ENCODE measurements at places on chromosomes 12 and 14.

DNA sequence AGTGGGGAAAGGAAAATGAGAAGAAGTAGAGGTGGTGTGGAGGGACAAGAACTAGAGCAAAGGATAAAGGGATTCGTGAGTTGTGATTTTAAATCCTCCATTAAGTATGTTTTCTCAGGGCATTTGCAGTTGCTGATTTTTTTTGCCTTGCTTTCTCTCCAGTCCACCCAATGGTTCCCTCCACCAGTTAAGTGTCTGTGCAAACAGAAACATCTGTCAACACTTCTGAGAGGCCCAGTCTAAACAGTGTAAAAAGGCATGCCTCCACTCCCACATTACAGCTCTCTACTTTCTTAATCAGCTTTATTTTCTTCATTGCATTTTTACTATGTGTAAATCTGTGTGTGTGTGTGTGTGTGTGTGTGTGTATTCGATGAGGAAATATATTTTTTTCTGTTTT is 141.2 kb downstream of the PPFIA2 start:
- DNase-seq = no peak

- no peak for DNase-seq
These were observed 96.0 kb downstream of the CNTN1 start for GRCh38 chr12:40788276-40788675.

DNA sequence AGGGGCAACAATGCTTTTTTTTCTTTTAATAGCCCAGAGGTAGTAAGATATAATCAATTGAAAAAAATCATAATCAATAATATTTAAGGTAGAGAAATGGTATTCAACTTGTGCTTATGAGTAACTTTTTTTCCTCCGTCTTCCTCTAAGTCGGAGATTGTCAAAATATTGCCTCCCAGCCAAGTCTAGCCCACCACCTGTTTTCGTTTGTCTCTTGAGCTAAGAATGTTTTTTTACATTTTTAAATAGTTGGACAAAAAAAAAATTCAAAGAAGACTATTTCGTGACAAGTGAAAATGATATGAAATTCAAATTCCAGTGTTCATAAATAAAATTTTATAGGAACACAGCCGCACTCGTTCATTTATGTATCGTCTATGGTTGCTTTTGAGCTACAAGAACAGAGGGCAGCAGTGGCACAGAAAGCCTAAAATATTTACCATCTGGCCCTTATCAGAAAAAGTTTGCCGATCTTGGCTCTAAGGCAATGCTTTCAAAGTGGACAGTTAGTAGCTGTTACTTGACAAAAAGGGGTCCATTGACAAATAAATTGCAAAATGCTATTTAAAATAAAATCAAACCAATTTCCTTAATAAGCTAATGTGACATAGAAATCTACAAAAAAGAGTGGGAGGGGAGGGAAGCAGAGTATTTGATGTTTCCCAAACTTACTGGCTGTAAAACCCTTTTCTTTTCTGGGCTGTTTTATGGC is 40.8 kb upstream of the MAX start:
- no peak for DNase-seq

DNA sequence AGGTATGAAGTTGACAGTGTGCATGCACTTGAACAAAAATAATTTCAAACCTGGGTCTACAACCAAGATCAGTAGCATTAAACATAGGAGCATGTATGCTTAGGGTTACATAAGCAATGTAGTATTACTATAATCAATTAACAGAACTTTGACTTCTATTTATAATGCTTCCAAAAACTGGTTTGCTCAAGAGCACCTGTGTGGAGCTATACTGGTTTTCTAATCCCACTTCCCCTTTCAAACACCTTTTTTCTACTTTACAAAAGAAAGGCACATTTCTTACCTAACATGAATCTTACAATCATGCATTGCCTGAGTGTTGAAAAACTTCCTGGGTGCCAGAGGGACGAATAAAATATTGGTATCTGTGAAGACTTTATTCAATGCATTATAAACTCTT is 72.7 kb downstream of the EFCAB11 start:
- no peak for DNase-seq

GRCh38 chr12:47190271-47190750 is 110.6 kb upstream of the AMIGO2 start:
- no peak for DNase-seq

- DNase-seq = no peak
These were observed 4.8 kb downstream of the ARHGAP9 start for GRCh38 chr12:57474862-57475261.

- DNase-seq = no peak
These were observed 12.8 kb downstream of the MEG3 start for GRCh38 chr14:100838493-100839314.

- peak; percentile 60 for DNase-seq
These were observed 3.2 kb upstream of the GSC start for GRCh38 chr14:94773061-94773648.

DNA sequence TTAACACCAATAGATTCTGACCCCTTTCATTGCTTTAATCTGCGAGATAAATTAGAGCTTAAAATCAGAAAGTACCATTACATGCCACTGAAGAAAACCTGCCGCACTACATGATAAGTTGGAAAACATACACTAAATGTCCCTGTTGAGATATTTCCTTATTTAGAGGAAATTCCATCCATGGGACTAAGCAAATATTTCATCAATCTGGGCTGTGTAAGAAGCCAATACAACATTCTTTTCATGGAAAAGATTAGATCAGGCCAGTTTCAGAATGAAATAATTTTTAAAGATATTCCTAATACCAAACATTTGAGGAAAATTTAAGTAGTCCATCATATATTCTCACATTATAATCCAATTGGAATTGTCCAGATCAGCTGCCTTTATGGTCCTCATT is 112.8 kb downstream of the LLPH start:
- DNase-seq = no peak

DNA sequence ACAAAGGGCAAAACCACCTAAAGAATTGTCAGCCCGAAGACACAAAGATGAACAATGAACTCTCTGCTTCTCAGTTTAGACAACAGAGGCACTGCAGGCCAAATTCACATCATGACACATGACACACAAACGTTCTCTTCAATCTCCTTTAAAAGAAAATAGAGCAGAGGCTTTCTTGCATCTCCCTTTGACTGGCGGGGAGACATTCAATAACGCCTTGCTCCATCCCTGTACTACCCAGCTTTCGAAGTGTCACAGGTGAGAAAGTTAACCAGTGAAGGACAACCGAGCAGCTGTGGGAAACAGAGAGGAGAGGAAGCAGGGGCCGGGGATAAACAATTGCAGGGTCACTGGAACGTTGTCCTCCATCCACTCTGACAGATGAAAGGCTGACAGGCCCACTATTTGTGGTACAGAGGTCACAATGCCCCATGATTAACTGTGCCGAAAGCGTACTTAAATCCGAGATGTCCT is 130.8 kb downstream of the PHLDA1 start:
- no peak for DNase-seq

- DNase-seq = no peak
These were observed 52.0 kb downstream of the PAPLN start for GRCh38 chr14:73289308-73289707.

- no peak for DNase-seq
These were observed 444.4 kb upstream of the ATP2B1 start for GRCh38 chr12:90152897-90153624.

GRCh38 chr14:52900731-52901130 is 50.1 kb downstream of the FERMT2 start:
- DNase-seq = no peak

GRCh38 chr14:70655110-70655826 is 13.6 kb downstream of the TTC9 start:
- DNase-seq = no peak

DNA sequence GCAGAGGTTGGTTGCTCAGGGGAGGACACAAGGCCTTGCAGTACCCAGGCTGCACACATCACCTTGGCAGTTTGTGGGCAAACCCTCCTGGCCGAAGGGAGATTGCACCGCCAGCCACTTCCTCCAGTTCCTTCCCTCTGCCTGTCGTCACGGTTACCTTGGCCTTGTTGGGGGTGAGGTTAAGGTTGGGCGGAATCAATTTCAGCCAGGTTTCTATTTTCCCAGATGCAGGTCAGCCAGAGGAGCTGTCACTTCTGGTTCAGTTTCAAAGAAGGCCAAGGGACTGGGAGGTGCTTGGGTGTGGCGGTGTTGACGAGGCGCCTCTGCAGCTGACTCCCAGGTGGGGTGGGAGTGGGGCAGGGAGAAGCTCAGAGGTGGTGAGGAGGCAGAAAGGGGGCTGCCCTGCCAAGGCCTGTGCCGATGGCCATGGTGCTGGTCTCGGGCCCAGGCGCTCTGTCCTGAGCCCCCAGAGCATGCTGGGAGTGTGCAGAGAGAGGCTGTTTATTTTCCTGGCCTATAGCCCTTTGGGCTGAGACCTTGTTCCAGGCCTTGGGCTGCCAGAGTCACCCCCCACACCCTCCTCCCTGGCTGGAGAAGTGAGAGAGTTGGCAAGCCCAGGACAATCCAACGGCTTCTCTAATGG is 31.4 kb downstream of the JDP2 start:
- peak; percentile 65 for DNase-seq

GRCh38 chr12:9227950-9228349 is 19.8 kb upstream of the PZP start:
- DNase-seq = no peak

- no peak for DNase-seq
These were observed 161.3 kb upstream of the CAND1 start for GRCh38 chr12:67107751-67108269.

DNA sequence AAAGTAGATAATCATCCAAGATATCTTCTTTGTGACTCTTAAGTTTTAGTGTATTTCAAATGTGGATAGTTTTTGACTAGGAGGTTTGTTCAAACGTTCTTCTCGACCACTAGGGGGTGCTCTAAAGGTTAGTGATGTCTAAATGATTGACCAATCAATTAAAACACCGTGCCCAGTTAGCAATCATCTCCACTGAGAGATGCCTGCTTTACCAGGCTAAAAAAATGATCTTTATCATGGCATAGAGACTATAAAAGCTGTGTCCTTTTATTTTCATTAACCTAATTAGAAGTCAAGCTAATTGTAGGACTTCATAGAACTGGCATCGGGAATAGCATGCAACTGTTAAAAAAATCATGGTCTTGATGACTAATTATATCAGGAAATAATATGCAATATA is 153.9 kb downstream of the PRKCH start:
- no peak for DNase-seq

DNA sequence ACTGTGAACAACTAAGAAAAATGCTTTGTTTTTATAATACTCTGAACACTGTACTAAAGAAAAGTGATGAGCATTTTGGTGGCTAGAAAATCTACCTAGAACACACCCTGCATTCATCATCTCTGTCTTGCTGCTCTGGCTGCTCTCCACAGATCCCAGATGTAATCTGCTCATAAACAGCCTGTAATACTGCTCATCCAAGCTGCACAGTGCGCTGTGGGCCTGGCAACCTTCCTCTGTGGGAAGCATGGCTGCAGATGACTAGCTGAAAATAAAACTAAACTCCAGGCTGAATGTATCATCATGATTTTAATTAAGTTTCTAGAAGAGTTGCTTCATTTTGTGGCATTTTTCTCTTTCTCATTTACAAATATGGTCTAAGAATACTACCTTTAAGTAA is 200.7 kb downstream of the SLC2A13 start:
- DNase-seq = peak; percentile 56

DNA sequence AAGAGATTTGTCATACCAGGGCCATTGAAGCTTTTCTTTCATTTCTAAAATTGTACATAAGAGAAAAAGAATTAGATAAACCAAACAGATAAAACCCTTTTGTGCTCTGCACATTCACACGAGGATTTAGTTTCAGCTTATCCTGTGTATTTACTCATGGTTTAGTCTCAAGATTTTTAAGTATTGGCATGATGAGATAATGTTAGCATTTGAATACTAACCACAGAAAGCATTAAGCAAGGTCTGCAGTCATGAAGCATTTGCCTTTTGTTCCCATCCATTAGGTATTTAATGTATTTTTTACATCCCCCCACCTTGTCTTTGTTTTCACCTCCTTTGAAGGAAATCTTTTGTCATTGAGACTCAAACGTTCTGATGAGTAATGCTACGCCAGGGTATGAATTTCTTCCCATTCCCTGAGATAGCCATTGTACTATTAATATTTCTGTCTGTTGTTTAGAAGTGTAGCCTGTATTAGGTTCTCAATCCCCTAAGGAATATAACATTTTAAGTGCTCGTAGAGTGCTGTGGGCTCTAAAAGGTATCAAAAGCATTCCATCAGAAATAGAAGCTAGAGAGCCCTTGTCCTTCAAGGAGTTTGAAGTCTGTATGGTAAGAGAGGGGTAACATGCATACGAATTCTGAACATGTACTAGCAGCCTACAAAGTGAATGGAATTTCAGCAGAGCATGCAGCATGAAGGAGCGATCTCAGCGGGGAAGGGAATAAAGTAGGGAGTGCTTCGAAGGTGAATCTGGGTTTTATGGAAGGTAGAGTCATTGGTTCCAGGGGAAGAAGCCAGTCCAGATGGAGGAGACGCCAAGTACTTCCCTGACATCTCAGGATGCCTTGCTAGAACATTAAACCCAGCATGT is 22.3 kb downstream of the CRADD start:
- no peak for DNase-seq

DNA sequence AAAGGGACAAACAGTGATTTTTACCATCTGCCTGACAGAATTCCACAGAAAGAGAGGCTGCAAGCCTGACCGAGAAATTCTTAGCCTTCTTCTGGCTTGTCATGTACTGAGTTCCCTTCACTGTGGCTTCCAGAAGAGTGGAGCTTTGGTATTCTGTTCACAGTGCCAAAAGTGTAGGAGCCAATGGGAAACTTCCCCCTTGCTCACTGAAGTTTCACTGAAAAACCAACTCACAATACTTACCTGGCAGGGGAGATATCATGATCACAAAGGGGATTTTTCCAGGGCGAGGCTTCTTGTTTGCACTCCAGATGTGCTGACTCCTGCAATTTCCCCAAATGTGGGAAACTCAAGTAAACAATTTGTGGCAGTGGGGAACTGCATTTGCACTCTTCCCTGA is 31.7 kb upstream of the MMP19 start:
- DNase-seq = no peak

DNA sequence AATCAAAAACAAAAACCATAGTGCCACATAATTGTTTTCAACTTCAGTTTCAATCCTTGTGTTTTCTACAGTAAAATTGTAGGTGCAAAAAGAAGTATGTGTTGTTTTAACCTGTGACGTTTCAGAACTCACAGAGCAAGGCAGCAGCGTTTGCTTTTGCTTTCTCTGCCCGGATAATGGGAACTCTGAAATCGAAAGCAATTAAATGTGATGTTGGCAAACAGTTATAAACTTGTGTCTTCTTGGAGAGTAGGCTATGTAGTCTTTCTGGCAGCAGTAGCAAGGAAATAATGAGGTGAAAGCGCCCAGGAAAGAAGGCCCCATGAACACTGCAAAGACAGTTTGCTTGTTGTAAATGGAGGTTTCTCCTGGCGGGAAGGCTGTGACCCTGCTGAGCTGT is 39.1 kb downstream of the FNTB start:
- no peak for DNase-seq

DNA sequence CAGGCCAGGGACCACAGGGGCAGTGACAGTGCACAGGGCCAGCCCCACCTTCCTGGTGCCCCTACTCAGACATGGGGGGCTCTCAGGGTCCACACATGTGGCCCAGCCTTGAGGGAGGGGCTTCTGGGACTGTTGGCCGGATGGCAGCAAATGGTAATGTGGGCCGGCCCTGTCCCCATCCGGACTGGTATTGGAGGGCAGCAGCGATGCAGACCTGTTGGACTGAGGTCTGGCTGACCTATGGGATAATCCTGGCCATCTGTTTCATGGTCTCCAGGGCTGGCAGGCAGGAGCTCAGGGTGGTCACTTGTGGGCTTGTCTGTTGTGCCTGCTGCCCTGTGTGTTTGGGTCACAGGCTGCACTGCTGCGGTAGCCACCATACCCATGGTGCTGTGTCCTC is 387.5 kb downstream of the TMEM121 start:
- DNase-seq = no peak

Measured in right forelimb (tissue), 1 donor.